Activated CD8-positive, alpha-beta memory T cell treated with anti-CD3 and anti-CD28 coated beads, Interleukin-2, amount 50 U/mL, for 4 hours (primary cell): ENCODE measurements at places on chromosomes 5 and 9.

DNA sequence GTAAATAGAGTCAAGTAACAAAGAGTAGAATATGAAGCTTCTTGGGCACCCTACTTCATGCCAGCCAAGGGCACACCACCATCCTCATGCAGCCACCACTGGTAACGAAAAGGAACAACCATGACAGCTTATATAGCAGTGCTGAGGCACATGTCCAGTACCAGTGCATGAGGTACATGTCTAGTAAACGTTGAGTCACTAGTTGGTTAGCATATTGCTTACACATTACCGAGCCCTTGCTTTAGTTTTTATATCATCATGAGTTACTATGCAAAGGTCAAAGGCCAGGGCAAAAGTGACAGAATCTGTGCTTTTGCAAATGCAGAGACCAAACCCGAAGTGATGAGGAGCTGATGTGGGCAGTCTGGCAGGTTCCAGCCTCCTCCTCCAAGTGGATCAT, 147.1 kb upstream of the MAP1B start:
- DNase-seq = no peak

- DNase-seq = no peak
These were observed 412.4 kb upstream of the ZNF462 start for GRCh38 chr9:106450549-106450948.

- no peak for DNase-seq
These were observed 123.3 kb downstream of the PHF2 start for GRCh38 chr9:93699650-93700049.

DNA sequence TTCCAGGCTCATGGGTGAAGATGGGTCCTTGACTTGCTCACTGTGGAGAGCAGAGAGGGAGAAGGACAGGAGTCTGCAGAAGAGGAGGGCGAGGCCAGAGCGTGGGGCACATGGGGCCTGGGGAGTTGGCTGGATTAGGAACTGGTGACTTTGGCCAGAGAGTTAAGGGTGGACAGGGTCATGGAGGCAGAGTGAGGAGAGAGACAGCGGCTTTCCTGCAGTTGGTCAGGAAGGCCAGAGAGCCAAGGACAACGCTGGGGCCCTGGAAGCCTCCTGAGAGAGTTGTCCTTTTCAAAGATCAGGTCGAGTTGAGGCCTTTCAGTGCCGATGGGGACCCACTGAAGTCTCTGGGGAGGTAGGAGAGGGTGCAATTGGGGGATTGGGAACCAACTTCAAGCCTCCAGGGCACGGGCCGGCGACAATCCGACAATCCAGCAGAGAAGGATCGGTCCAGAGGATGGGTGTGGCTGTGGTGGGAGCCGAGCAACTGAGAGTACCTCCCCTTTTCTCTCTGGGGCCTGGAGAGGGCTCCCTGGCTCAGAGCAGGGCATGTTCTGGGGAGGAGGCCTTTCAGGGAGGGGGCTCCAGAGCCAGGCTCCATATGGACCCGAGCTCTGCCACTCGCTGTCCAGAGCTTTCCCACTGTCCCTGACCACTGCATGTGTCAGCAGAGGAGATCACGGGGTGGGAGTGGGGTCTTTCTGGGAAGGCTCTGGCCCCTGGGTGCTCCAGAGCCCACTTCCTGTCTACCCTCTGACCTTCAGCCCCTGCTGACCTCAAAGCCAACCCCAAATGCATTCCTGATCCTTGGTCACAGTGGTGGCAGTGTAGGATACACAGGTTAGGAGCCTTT, 7.5 kb upstream of the PHYHD1 start:
- no peak for DNase-seq

GRCh38 chr5:1952021-1952420, 69.3 kb upstream of the IRX4 start:
- DNase-seq = no peak

DNA sequence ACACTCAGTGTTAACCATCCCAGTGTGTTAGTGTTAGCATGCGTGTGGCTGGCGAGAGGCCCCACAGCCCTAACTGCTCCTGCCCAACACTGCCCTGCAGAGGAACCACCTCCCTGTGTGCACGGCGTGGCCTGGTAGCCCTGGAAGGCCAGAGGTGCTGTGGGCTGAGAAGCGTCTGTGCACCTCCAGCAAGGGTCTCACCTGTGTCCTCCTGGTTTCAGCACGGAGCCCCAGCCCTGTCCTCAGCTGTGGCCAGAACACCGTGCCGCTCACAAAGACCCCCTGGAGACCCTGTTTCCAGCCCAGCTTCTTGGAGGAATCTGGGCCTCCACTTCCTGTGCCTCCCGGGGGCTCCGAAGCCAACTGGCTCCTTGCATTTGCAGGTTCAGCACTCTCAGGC, 56.1 kb upstream of the NRARP start:
- DNase-seq = no peak

GRCh38 chr5:66362687-66363086, 218.6 kb downstream of the SREK1 start:
- DNase-seq = no peak

DNA sequence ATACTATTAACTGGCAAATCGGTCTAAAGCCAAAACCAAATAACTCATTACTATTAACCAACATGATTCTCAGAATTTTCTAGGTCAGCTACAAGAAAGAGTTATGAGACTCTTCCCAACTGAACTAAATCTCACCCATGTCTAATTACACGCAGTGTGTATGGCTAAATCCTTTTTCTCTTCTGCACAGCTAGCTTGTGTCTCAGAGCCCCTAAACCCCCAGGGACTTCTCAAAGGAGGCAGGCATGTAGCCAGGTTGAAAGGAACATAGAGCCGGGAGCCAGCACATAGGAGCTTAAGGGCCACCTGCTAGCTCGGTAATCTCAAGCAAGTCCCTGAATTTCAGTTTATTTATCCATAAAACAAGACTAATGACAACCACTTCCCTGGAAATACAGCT, 2.2 kb upstream of the GZMK start:
- DNase-seq = no peak

GRCh38 chr9:9498128-9498527, 1114.7 kb downstream of the PTPRD start:
- no peak for DNase-seq

DNA sequence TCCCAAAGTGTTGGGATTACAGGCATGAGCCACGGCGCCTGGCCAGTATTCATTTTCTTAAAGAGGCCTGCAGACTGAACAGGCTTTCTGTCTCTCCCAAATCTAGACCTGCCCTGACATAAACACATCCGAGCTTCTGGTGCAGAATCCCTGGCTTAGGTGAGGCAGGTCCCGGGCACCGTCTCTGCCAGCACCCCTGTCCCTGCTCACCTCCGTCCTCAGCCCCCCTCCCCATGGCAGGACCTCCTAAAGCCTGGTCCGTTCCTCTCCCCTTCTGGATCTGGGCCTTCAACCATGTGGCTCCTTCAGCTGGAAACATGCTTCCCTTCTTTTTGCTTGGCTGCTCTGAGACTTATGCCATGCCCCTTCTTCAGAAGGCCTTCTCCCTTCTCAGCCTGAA, 22.7 kb upstream of the RXRA start:
- no peak for DNase-seq

DNA sequence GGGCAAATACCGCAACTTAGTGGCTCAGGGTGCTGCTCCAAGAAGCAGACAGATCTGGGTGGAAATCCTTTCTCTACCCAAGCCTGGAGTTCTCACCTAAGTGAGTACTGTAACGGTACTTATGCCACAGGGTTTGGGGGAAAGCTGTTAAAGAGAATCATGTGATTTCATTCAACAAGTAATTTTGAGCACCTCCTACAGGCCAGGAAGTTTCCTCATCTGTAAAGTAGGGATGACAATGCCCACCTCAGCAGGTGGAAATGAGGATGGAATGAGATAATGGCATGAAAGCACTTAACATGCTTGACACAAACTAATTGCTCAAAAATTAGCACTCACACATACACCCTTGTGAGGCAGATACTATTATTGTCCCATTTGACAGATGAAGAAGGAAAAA, 114.1 kb downstream of the JAKMIP2 start:
- DNase-seq = no peak
